Right renal cortex interstitium (tissue), 3 donors: ENCODE measurements at places on chromosomes 1 and 21.

DNA sequence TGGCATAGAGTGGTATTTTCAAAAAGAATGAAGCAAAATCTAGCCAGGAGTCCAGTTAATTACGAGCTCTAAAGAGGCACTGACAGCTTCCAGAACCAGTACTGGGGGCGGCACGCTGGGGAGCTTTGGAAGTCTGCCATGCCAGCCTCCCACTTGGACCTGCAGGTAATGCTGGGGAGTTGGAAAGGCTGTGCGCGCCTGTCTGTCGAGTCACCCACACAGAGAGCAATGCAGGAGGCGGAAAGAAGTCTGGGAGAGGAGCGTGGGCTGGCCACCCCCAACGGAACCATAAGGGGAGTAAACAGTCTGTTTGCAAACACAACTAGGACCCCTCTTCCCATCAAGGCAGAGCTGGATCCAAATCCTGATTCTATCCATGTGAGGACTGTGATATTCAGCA lies 84.5 kb downstream of the BEND5 start:
- no peak for DNase-seq

DNA sequence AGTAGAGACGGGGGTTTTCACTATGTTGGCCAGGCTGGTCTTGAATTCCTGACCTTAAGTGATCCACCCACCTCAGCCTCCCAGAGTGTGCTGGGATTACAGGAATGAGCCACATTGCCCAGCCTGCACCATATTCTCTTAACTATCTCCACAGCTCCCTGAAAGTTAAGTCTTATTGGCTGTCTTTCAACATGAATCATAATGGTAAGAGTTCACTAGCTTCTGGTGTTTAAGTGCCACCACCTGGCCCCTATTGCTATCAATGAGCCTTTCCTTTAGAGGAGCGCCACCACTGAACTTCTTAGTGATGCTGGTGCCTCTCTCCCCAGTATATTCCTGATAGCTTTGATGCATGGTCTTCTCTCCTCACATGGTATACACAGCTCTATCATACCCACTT lies 15.7 kb downstream of the ZFYVE9 start:
- DNase-seq, result no peak

DNA sequence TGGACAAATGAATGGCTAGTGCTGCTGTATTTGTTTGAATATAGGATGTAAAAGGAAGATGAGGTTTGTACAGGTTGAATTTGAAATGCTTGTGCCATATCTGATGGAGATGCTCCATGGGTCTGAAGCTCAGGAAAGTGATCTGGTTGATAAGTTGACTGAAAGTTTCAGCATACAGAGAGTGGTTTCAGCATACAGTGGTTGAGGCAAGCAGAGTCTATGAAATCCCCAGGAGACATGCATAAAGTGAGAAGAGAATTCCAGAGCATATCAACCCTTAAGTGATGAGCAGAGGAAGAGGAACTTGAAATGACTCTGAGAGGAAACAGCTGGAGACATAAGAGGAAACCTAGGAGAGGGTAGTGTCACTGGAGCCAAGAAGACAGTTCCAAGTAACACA lies 21.7 kb downstream of the TCHHL1 start:
- DNase-seq, result no peak

DNA sequence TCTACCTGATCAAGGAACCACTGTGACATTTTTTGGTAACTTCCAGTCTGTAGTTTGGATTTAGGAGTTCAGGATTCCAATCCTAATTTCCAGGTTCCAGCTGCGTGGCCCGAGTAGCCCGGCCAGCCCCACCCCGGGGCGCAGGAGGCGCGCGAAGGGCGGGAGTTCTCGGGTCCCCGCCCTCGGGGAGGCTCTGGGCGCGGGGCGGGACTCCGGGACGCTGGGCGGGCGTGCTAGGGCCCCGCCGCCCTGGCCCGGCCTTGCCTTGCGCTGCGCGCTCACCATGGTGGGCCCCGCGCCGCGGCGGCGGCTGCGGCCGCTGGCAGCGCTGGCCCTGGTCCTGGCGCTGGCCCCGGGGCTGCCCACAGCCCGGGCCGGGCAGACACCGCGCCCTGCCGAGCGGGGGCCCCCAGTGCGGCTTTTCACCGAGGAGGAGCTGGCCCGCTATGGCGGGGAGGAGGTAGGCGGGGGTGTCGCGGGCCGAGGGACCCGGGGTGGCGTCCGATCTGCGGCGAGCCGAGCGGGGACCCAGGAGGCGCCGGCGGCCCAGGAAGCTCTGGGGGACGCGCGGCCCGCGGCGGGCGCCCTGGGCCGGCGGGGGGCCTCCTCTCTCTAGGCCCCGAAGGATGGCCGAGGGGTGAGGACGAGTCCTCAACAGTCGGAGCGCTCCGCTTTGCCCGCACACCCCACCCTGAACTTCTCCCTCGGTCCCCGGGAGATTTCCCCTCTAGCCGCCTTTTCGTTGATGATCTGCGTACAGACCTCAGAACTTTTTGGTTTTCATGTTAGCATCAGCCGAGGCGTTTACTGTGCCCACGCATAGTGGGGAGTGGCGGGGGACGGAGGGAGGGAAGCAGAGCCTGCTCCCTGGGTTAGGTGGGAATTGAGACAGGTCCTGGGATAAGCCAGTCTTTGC lies at the start of gene NENF:
TSS of gene NENF (plus strand) at position 260 of the 916 bp plus-strand sequence. CDS start at position 284, 24 bp downstream.
- DNase-seq, result peak; percentile 47

DNA sequence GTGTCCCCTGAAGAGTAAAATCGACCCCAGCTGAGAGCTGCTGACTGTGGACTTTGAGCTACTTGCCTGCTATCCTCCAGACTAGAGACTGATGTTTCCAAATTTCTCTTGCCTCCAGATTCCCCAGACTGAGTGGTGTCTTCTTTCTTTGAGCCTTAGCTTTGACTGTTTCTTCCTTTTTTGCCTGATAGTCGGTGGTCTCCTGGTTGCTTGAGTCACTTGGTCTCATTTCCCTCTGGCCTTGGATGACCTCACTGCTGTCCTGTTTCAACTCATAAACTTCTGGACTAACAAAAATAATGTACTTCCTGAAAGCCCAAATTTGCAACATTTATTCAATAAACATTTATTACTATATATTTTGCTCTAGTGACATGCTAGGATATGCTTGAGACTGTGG lies 52.9 kb upstream of the DIPK1A start:
- no peak for DNase-seq

DNA sequence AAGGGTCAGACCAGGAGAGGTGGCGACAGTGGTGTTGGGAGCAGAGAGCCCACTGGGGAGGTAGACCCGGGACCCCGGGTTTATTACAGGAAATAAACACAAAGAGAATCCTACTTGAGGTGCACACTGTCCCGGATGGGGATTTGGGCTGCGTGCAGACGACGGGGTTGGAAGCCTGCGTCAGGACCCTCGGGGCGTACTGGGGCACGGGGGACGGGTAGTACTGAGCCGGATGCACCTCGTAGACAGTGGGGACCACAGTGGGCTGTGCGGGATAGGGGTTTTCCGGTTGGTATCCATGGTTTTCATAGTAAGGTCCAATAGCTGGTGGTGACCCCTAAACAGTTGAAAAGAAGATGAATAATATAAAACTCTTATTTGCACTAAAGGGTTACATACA lies 13.7 kb downstream of the TMPRSS2 start:
- no peak for DNase-seq

DNA sequence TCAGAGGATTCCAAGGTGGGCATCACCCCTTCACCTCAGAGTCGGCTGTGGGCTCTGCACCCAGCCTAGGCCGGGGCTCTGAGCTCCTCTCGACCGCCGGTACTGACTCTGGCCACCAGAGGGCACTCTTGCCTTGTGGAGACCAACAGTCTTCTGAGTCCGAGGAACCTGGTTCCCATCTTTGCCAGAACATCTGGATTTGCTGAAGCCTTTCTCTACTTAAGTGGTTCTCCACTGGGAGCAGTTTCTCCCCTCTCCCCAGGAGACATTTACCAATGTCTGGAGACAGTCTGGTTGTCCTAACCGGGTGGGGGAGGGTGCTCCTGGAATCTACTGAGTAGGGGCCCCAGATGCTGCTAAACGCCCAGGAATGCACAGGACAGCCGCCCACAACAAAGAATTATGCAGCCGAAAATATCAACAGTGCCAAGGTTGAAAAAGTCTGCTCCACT lies 9.4 kb downstream of the ETV3L start:
- DNase-seq, result peak; percentile 73

GRCh38 chr21:40461008-40461407 lies 385.9 kb downstream of the DSCAM start:
- no peak for DNase-seq

GRCh38 chr1:178847396-178847849 lies 23.5 kb downstream of the ANGPTL1 start:
- DNase-seq, result no peak

DNA sequence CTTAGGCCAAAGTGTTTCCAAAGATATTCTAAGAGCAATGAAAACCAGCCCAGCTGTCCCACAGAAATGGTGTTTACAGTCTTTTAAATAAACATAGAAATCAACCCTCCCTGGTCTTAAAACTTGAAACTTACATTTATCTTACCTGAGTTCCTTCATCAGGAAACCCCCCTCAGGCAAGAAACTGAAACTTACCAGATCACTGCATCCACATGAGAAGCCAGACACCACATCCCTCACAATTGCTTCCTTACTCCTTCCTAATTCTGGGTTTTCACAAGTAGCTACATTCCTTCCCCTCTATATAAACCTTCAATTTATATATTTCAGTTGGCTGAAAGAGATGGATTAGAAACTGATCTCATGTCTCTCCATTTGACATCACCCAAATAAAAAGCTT lies 563.0 kb upstream of the CHRM3 start:
- DNase-seq, result no peak

DNA sequence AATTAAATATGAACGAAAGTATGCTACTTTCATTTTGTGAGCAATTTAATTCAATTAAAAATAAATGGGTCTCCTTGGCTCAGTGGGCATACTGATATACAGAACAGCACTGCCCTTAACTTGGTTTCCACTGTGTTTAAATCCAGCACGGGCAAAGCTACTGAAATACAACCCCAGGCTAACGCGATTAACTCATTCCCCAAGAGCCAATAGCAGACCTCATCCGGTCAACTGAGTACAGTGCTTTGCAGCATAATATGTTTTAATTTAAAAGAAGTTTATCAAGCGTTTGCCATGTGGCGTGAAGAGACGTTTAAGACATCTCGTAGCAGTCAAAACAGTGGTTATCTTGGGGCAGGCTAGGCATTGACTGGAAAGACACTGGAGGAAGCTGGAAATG lies 118.6 kb downstream of the PROX1 start:
- no peak for DNase-seq

- no peak for DNase-seq
Observed at GRCh38 chr1:203215573-203215972, 13.9 kb downstream of the CHIT1 start.

GRCh38 chr1:5979536-5980313 lies 12.5 kb downstream of the NPHP4 start:
- DNase-seq, result no peak

GRCh38 chr1:33143698-33144097 lies 38.1 kb downstream of the TRIM62 start:
- DNase-seq, result no peak

DNA sequence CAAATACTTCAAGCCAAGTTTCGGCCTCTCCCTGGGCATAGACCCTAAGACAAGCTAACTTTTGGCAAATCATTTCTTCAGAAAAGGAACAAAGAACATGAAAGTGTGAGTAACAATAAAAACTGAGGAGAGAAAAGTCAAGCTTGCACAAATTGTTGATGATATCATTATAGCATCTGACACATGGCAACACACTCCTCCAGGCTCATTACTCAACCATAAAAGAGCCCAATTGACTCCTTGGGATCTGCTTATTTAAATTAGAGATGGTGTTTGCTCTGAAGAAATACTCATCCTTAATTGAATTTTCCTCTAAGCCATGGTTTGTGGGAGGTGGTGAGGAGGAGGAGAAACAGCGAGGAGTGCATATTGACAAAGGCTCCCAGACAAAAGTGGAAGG lies 54.5 kb downstream of the TNFSF4 start:
- DNase-seq, result no peak

DNA sequence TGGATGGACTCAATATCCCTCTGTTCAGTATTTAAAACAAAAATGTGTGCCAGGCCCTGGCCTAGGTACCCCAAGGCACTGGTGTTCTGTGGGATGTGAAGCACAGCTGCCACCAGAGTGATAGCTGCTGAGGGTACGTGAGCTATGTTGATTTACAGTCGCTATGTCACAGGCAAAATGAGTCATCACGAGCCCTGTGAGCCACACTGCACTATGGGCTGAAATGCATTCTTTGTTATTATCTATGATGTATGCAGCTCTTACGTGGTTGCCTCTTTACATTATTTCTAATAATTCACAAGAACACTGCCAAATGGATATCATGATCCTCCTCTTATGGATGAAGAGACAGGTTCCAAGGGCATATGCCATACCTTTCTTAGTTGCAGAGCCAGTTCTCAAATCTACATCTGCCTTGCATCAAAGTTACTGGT lies 2.1 kb downstream of the TEX38 start:
- no peak for DNase-seq

GRCh38 chr21:37927711-37928110 lies 11.5 kb upstream of the KCNJ6 start:
- no peak for DNase-seq

- DNase-seq, result no peak
Observed at GRCh38 chr1:185367218-185367617, 50.2 kb upstream of the IVNS1ABP start.

GRCh38 chr1:241630005-241630404 lies 10.2 kb downstream of the CHML start:
- DNase-seq, result no peak

GRCh38 chr1:54944610-54945392 lies 35.6 kb upstream of the TMEM61 start:
- peak; percentile 60 for DNase-seq

DNA sequence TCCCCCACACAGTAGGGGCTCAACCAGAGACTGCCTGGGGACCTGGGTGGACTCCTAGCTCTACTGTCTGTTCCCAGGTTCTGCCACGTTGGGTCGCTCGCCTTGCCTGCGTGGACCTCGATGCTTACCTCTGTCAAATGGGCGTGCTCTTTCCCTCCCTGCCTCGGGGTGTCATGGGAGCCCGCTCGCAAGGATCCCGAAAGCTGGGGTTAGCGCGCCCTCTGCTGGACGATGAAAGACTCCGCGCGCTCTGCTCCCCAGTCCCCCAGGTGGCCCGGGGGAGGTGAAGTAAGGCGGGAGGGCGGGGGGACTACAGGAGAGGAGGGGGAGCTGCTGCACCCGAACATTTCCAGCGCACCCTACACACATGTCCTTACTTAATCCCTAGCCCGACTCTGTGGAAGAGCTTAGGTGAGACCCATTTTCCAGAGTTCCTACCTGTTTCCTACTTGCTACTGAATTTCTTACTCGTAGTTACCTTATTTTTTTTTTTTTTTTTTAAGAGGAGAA lies 2.3 kb upstream of the BSND start:
- peak; percentile 31 for DNase-seq
